Pulmonary artery endothelial cell (primary cell): ENCODE measurements at places on chromosomes 6 and 20. TPM values are rescaled to one million over a fixed set of nuclear protein-coding genes. Genes with fewer than 3 reads are reported as not detected.

DNA sequence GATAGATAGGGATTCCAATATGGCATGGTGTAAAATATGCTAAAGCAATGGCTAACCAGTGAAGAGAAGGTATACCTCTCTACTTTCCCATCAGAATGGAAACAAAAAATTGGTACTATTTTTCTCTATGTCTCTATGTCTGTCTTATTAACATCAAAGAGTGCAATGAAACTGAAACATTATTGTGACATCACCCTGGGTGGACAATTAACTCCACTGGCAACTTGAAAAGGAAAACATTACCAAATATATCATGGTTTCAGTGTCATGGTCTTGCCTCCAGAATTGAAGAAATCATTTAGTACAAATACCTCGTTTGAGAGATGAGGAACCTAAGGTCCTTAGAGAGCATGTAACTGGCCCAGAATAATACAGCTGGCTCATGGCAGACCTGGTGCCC is 1132.5 kb upstream of the MAP3K7 start:
- no peak for DNase-seq

DNA sequence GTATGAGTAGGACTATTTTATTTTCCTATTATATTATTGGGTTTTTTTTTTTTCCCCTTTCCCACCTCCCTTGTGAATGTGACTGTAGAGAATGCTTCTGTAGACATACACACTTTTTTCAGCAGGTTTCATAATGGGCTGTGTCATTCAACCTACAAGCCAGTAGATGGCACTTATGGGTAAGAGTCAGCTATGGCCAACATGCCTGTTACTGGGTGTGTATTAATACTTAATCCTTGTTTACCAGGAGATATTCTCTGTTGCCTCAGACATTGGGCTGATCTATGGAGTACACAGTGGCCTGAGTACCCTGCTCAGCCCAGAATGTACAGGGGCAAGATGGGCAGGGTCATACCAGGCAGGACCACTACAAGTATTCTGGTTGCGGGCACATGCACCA is 382.5 kb downstream of the EPHA7 start:
- DNase-seq = no peak

The PRSS35 gene
- 0.07 TPM in 2 replicates for total RNA-seq

- DNase-seq = peak; percentile 32
Measured at GRCh38 chr6:53033764-53034163, 31.4 kb upstream of the FBXO9 start.

DNA sequence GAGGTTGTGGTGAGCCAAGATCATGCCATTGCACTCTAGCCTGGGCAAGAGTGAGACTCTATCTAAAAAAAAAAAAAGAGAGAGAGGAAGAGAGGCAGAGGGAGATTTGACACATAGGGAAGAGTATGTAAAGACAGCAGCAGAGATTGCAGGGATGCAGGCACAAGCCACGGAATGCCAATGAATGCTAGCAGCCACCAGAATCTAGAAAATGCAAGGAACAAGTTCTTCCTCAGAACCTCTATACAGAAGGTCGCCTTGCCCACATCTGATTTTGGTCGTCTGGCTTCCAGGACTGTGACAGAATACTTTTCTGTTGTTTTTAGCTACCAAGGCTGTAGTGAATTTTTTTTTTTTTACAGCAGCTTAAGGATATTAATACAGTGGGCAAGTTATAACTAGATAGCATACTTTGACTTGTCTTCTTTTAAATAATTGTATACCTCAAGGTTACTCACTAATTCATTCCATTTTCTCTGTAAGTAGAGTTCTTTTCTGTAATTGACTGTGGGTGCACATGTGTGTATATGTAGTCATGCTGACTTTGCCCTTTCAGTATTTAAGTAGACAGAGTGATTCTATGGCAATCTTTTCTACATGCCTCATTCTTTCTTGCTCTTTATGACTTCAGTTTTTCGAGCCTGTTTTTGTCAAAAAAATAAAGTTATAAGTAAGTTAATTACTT is 402.2 kb downstream of the GJA1 start:
- DNase-seq = no peak

The TMEM200A gene
- under 0.01 TPM in 1 of 2 replicates, not detected in the other for total RNA-seq

The TBX18 gene
- total RNA-seq = 25.9 and 26.8 TPM in 2 replicates

The PTPRT gene
- not detected in 2 replicates for total RNA-seq
